Activated CD4-positive, CD25-positive, alpha-beta regulatory T cell treated with anti-CD3 and anti-CD28 coated beads, Interleukin-2, amount 50 U/mL, for 72 hours (primary cell): ENCODE measurements at places on chromosomes 1 and 21.

- DNase-seq, result no peak
These were observed 18.3 kb downstream of the SYNC start for GRCh38 chr1:32684167-32684811.

- peak; percentile 3 for DNase-seq
These were observed 12.7 kb downstream of the COL6A2 start for GRCh38 chr21:46110499-46111192.

DNA sequence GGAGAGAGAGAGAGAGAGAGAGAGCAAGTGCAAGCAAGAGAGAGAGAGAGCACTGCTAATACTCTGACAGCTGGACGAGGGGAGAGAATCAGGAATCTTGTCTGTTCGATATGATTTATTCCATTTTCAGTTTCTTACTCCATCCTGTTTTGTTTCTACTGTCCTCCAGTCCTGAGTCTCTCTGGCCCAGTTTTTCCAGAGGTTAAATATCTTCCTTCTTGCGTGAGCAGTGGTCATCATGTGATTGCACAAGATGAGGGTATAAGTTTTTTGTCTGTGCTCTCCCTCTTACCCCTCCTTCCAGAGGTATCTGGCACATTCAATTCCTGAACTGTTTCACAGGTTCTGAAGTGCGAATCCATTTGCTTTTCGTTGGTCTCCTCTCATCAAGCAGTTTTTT is 16.8 kb downstream of the UBE2U start:
- DNase-seq, result no peak

- no peak for DNase-seq
These were observed 3.6 kb downstream of the CERS2 start for GRCh38 chr1:150970808-150971582.

- no peak for DNase-seq
These were observed 11.8 kb upstream of the RASSF5 start for GRCh38 chr1:206495493-206496046.

DNA sequence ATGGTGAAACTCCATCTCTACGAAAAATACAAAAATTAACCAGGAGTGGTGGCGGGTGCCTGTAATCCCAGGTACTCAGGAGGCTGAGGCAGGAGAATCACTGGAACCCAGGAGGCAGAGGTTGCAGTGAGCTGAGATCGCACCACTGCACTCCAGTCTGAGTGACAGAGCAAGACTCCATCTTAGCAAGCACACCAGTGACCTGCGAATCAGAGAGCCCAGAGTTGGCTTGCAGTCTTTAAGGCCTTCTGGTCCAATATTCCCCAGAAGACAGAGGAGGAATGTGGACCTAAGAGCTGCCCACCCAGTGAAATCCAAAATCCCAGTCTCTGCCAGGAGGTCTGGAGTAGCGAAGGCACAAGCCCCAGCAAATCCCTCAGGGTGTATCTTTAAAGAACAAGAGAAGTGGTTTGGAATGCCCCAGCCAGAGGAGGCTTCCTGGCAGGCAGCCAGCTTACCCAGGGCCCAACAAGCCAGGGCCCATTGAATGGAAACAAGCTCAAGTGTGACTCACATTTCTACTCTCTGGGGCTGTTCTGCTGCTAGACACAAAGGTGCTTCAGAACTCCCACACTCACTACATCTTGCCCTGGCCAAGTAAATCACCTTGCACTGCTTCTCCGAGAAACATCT is 23.9 kb downstream of the GPR161 start:
- no peak for DNase-seq

- DNase-seq, result no peak
These were observed 1.3 kb upstream of the GPATCH4 start for GRCh38 chr1:156602557-156602993.

GRCh38 chr21:16002874-16003466 is 273.2 kb downstream of the USP25 start:
- no peak for DNase-seq

GRCh38 chr1:236150986-236151385 is 8.6 kb downstream of the GPR137B start:
- DNase-seq, result no peak

GRCh38 chr1:88275259-88275862 is 408.7 kb upstream of the PKN2 start:
- DNase-seq, result no peak

GRCh38 chr1:58524353-58524945 is 22.1 kb downstream of the OMA1 start:
- no peak for DNase-seq

DNA sequence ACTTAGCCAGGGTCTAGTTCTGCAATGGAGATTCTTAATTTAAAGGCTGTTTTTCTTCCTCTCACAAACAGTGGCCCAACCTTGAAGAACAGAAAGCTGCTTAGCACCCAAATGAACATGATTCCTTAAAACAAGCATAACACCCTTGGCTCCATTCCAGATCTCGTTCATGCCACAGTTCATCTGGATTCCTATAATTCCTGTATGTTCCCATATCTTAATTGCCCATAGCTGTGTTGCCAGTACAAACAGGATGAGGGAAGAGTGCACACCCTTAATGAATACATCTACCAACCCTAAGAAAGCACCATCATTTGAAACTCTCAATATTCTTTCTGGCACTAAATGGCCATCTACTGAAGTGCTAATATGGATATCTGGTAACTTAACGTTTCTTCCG is 45.5 kb downstream of the TGFB2 start:
- no peak for DNase-seq

GRCh38 chr1:199279067-199279466 is 640.2 kb downstream of the PTPRC start:
- no peak for DNase-seq

DNA sequence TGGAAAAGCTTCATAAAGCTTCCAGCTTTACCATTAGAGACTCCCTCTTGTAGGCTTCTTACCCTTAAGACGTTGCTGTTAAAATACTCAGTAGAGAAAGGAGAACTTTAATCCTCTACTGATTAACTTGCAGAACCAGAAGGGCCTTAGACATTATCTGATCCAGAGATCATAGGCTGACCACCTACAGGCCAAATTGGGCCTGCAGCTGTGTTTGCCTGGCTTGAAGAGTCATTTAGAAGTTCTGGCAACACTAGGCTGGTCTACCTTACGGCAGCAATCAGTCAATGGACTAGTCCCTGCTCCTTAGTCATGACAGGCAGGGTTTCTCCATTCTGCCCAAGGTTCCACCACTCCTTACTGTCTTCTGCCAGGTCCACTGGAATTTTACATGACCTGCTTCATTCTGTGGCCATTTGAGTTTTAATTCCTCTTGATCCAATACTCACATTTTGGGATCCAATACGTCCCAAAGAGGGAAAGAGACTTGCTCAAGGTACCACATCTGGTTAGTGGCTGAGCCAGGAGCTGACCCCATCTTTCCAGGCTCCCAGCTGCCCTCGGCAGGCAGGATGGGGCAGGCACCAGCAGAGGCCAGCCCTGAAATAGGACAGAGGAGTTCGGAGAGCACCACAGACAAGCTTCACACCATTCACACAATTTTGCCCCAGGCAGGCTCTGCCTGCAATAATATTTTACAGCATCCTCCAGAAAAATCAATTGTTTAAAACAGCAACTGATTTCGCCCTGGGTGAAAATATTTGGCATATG is 96.8 kb downstream of the TNR start:
- no peak for DNase-seq

DNA sequence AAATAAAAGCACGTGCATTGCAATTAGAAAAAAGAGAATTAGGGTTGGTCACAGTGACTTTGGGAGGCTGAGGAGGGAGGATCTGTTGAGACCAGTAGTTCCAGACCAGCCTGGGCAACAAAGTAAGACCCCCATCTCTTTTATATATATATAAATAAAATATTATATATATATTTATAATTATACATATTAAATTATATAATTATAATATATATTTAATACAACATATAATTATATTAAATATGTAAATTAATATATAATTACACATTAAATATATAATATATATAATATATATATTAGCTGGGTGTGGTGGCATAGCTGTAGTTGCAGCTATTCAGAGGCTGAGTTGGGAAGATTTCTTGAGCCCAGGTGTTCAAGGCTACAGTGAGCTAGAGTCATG is 23.2 kb downstream of the TMEM200B start:
- DNase-seq, result no peak

GRCh38 chr1:162314206-162314605 is 62.4 kb downstream of the SPATA46 start:
- no peak for DNase-seq

DNA sequence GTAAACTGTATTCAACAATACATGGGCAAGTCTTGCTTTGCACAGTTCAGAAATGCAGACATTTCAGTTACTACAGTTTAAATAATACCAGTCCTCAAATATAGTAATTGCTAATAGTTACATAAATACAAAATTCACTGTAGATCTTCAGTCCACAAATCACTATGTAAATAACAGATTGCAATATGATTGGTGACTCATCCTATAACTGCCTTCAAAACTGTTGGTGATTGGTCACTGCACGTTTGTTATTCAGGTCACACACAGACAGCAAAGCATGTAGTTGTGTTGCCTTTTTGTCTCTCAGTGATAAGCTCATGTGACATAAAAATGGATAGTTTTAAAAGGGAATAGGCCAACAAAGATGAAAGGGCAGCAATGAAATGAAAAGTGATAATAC is 186.5 kb upstream of the CTTNBP2NL start:
- DNase-seq, result no peak

- no peak for DNase-seq
These were observed 161.7 kb downstream of the NTMT2 start for GRCh38 chr1:170307426-170307825.

- DNase-seq, result no peak
These were observed 546 bp downstream of the POU2F1 start for GRCh38 chr1:167221126-167221737.

DNA sequence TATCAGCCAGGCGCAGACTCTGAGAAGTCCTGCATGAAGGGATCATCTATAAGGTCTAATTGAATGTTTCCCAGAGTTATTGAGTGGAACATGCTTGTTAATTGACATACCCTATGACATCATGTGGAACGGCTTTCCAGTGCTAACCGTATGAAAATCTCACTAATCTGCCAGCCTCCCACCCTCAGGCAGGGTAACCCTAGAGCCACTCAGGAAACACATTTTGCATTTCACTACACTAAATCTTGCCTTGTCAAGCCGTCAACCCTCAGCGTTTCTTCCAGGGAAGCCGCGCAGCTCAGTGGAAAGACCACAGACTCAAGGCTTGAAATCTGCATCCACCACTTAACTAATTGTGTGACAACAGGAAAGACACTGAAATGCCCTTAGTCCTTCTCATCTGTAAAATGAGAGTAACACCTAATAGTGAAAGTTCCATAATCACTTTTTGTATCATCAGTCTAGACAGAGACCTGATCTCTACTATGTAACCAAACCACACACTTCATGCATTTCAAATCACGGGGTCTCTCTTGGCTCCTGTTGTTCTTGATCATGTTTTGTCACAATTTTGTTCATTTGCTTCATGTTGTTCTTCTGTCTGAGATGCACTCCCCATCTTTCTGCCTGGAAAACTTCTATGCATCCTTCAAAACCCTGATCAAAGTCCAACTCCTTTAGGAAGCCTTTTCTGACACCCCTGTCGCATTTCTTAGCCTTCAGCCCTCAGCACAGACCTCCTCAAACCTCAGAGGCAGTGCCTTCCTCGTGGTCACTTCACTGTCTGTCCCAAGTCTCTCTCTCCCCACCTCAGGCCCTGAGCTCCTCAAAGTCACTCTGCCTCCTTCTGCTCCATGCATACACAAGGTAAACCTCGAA is 246.5 kb downstream of the TOMM20 start:
- no peak for DNase-seq

- DNase-seq, result no peak
These were observed 9.2 kb upstream of the OSBPL9 start for GRCh38 chr1:51607681-51608095.

- DNase-seq, result no peak
These were observed 1.5 kb upstream of the PRDX6 start for GRCh38 chr1:173475564-173476196.

- DNase-seq, result no peak
These were observed 4.6 kb upstream of the PIAS3 start for GRCh38 chr1:145863282-145864018.

- DNase-seq, result no peak
These were observed 364.2 kb upstream of the ZP4 start for GRCh38 chr1:238254935-238255334.

- DNase-seq, result no peak
These were observed 10.1 kb downstream of the HECTD3 start for GRCh38 chr1:45001011-45001481.

DNA sequence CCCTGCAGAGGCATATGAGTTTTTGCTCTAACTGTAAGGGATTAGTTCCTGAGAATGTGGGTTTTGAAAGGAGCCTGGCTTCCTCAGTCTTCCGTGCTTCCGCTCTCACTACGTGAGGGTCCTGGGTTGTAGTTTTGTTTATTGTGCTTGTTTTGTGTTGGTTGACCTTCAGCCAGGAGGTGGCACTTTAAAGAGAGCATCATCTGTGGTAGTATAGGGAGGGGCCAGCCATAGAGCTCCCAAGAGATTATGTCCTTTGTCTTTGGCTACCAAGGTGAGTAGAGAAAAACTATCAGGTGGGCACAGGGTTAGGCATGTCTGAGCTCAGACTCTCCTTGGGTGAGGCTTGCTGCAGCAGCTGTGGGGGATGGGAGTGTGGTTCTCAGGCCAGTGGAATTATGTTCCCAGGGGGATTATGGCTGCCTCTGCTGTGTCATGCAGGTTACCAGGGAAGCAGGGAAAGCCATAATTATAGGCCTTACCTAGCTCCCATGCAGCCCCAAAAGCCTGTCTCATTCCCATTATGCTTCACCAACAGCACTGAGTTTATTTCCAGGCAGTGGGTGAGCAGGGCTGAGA is 23.5 kb downstream of the CYP4B1 start:
- no peak for DNase-seq

- DNase-seq, result no peak
These were observed 12.3 kb upstream of the MYBPHL start for GRCh38 chr1:109319114-109319513.

- DNase-seq, result no peak
These were observed 18.7 kb upstream of the FAM78B start for GRCh38 chr1:166185526-166185925.

DNA sequence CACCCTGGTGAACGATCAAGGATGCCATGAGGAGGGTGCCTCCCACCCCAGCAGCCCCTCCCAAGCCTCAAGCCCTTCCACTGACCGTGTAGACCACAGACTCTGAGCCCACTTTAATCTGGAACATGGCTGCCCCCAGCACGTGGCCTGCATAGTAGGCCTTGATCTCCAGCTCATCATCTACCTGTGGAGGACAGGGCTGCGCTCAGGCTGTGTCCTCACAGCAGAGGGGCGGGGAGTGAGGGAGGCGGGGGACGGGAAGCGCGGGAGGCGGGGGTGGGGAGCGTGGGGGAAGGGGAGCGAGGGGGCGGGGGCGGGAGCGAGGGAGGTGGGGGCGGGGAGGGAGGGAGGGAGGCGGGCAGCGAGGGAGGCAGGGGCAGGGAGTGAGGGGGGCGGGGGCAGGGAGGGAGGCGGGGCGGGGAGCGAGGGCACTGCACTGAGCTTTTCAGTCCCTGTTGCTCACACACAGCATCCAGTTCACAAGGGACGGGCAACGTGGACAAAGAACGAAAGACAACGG is 7.1 kb downstream of the PUSL1 start:
- DNase-seq, result no peak
